ENCODE measurements at places on chromosomes 16 and 17.

GRCh38 chr17:78131172-78132083 is 857 bp downstream of the TMC8 start:
- DNase-seq: no peak

DNA sequence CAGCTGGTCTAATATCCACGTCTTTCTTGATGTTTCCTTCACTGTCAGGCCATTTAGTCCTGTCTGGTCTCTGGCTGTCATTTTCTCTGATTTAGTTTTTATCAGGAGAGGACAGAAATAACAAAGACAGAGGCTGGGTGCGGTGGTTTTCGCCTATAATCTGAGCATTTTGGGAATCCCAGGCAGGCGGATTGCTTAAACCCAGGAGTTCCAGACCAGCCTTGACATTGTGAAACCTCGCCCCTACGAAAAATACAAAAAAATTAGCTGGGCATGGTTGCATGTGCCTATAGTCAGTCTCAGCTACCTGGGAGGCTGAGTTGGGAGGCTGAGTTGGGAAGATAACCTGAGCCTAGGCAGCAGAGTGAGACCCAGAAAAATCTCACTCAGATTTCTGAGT is 7.1 kb downstream of the SRCAP start:
- no peak for DNase-seq

DNA sequence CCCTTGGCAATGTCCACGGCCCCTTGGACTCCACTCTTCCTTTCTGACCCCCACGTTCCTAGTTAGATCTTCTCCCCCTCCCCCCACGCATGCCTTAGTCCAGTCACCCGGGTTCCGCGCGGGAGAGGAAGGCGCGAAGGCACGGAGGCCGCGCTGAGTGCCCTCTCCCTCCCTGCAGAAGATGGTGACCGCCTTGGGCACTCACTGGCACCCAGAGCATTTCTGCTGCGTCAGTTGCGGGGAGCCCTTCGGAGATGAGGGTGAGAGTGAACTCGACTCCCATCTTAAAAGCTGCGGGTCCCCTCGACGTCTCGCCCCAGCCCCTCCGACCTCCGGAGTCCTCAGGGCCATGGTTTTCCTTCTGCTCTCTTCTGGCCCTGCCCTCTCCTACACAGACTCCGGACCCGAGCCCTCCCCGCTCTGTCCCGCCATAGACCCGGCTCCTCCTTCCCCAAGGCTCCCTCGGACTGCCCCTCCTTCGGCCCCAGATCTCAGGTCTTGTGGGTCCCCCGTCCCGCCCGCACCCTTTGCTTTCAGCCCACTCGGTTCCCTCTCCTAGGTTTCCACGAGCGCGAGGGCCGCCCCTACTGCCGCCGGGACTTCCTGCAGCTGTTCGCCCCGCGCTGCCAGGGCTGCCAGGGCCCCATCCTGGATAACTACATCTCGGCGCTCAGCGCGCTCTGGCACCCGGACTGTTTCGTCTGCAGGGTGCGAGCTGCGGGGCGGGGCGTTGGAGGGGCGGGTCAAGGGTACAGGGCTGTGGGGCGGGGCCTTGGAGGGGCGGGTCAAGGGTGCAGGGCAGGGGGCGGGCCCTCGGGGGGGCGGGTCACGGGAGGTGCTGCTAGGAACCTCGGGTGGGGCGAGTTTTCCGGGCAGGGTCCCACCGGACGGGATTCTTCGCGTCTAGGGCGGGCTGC is 4.6 kb downstream of the TGFB1I1 start:
- DNase-seq: no peak

- no peak for DNase-seq
These were observed 7.3 kb downstream of the FMNL1 start for GRCh38 chr17:45228763-45229539.

GRCh38 chr17:33464669-33465280 is 171.7 kb upstream of the ASIC2 start:
- DNase-seq: no peak

GRCh38 chr16:2592786-2593185 is 55.0 kb downstream of the PDPK1 start:
- DNase-seq: no peak

DNA sequence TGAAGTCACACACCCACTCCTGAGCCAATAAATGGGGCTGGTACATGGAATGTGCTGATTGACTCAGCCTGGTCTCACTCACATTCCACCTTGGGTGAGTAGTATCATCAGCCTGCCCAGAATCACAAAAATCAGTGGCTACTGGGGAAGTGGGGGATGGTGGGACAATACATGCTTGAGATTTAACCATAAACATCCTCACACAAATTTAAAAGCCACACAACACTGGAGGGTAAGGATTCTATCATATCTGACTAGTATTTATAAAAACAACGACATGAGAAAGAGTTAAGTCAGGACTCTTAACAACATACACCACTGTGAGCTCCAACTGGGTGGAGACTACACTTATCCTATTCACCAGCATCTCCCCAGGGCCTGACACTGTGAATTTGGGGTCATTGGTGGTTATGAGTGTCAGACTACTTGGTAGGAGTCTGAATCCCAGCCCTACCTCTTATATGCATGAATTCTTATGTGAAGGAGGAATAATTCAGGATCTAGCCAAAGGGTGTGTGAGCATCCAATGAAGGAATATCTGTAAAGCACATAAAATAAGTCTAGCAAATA is 26.0 kb upstream of the IRX6 start:
- peak; percentile 64 for DNase-seq

DNA sequence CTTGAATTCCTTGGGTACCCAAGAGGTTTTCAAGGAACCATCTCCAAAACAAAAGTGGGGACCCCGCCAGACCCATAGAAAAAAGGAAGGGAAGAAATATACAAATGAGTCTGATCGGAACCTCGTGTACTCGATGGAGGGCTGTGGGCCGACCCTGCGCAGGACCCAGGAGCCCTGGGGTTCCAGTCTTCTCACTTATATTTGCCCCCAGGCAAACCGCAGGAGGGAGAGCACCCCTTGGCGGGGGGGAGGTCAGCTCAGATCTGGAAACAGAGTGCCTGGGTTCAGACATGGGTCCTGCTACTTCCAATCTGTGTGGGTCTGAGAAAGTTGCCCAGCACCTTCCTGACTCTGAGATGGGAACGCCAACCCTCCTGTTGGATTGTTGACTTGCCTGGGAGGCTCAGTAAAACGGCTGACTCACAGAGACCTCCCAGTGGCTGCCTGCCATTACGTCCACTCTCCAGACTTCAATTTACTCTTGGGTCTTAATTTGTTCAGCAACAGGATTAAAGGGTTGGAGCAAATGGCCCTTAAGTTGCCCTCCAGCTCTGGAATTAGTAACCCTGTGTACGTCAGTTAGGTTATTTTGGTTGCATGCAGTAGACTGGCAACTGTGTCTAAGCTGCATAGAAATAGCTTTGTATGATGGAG is 24.9 kb upstream of the CACNG4 start:
- DNase-seq: no peak

GRCh38 chr17:61131585-61131984 is 268.1 kb upstream of the TBX2 start:
- DNase-seq: no peak

DNA sequence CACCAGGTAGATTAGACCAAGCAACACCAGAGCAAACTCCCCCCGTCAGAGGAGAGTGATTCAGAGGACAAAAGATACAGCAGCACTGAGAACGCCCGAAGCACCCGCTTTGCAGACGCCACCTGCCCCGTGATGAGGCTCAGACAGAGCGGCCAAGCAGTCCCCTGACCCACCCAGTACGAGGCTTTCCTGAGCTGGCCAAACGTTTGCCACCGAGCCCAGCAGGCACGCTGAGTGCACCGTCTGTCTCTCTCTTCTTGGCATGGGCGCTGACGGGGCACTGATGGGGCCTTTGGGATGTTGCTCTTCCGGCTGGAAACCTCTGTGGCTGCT is 19.4 kb upstream of the WDR45B start:
- no peak for DNase-seq

- no peak for DNase-seq
These were observed 14.6 kb downstream of the EEF2K start for GRCh38 chr16:22220714-22221113.

DNA sequence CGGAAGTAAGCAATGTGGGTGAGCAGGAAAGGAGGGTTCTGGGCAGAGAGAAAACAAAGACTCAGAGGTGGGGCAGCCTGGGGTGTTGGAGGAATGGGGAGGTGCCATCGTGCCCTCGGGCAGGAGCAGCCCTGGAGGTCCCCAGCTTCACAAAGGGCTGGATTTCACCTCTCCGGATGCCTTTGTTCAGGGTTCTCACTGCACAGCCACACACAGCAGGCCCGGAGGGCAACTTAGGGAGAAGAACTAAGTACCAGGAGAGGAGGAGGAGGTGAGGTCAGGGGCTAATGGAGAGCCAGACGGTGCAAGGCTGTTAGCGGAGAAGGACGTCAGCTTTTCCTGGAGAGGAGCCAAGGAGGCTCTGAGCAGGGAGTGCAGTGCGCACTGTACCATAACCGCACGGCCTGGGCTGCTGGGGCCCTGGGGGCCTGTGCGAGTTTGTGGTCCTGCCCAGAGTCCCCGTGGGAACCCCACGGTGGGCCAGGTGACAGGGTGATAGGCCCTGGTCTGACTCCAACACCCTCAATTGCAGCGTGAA is 9.3 kb downstream of the ARRB2 start:
- DNase-seq: no peak

DNA sequence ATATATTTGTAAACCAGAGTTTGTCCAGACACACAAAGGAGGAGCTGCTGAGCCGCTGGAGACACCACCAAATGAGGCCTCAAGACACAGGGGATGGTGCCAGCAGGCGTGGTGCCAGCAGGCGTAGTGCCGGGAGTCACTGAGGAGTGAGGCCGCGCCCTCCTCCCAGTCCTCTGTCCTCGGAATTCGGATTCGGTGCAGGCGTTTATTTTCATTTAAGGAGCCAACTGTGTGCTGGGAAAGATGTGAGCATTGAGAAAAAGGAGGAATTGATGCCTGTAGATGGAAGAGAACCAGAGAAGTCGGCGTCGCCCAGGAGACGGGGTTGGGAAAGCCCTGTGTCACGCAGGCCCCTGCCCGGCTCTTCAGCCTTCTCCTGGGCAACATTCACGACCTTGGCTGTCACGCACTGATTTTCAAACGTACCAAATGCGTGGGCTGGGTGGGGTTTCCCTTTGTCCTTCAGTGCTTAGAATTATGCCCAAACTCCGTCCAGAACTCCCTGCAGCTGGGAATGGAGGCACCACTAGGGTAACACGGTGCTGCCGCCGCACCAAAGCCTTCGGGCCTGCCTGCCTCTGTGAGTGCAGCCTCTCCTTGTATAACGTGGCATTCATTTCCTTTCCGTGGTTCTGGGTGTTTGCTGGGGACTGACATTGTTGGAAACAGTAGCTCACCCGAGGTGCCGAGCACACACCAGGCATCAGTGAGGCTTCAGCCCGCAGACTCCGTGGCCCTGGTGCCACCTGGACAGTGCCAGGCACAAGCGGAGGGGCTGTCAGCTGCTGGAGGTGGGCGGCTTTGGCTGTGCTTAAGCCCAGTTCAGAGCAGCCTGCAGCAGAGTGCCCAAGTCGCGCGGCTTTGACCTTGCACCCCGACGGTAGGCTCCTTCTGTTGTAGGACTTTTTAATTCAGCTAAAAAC is 49.0 kb upstream of the CHMP6 start:
- DNase-seq: no peak

GRCh38 chr17:43018008-43018853 is 4.0 kb downstream of the VAT1 start:
- DNase-seq: no peak

GRCh38 chr16:80846680-80847079 is 42.3 kb upstream of the CDYL2 start:
- no peak for DNase-seq

GRCh38 chr17:57418463-57419246 is 162.3 kb downstream of the MSI2 start:
- no peak for DNase-seq

DNA sequence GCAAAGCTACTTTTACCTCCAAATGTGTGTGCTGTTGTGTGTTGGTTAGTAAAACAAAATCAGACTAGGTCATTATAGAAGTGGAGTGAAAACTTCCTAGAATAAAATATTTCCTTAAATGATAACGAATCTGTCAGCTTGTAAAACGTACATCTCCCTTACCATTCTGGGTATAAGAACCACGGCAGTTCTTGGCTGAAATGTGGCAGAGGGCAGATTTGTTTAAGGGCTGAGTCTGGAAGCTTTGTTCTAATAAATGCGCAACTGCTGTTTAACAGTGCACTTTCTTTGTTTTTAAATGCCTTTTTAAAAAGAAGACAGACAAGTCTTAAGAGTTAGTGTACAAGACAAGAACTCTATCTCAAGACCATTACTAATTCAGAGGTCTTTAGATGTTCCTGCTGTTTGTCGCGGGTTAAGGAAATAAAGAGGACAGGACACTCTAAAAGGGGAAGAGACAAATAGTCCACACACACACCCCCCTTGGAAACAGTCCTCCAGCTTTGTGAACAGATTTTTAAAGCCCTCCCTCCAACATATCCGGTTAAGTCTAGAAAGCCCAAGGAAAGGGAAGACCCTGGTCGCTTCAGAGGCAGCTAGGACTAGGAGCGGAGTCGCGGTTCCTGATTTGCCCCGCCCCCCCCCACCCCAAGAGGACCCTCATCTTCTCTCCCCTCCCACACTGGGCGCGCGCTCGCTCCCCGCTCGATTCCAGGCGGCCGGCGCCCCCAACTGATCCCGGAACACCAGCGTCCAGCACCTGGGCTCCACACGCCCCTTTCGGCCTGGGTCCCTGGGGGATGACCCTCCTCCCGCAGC is 658 bp downstream of the SYNRG start:
- DNase-seq: no peak

- DNase-seq: no peak
These were observed 4.1 kb downstream of the RBFOX1 start for GRCh38 chr16:7336742-7337141.

GRCh38 chr17:38415250-38416194 is 12.7 kb upstream of the ARHGAP23 start:
- DNase-seq: no peak

DNA sequence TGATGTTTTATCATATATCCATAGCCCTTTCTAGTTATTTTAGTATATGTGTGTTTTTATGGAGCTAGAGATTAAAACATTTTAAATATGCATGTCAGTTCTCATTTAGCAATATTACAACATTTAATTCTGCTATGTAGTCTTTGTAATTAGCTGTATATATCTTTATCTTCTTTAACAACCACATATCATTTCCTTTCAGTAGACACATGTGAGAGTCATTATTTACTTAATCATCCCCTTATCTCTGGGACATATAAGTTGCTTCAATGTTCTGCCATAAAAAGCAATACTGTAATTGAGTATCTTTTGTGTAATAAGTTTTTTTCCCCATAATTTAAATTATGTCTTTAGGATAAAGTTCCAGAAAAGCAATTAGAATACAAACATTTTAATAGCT is 52.0 kb upstream of the CLEC3A start:
- DNase-seq: no peak

GRCh38 chr16:8847623-8848022 is 21.2 kb downstream of the CARHSP1 start:
- no peak for DNase-seq

Measured in epithelial cell of prostate (primary cell).